ENCODE measurements at places on chromosomes 2 and 18. TPM values are rescaled to one million over a fixed set of nuclear protein-coding genes. Genes with fewer than 3 reads are reported as not detected.

Gene LINC00305
- total RNA-seq = not detected

Gene CCBE1
- total RNA-seq = 5.3 TPM

DNA sequence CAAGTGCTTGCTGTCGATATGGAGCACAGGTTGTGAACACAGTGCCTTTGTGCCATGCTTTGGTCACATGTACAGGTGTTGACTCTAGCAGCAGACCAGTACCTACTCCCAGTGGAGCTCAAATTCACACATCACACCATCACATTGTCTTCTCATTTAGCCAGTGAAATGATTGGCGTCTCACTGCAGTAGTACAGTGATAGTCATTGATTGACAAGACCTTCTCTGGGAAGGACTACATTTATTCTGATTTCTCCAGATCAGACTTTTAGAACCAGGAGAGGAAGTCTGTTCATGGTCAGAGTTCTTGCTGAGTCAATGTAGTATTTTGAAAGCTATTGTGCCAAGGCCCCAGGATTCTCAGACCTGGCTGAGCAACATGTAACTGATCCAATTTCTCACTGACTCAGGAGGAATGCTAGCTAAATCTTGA is 75.2 kb downstream of the FMNL2 start:
- ATAC-seq = no peak

GRCh38 chr2:220259662-220260061 is 632.2 kb downstream of the SLC4A3 start:
- ATAC-seq = peak; percentile 78

DNA sequence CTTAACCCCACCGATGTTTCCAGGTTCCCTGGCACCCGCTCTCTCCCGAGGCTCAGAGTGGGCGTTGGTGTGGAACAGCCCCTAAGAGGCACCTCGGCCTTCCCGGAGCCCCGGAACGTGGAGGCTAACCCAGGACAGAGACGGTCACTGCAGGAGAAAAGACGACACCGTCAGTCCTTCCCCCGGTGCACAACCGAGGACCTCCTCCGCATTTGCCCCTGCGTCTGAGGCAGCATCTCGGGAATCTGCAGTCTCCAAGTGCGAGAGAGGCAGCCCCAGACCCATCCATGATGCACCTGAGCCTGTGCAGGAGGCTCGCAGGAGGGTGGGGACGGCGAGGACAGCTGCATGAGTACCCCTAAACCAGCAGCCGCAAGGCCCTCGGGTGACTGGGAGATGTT is 204.9 kb upstream of the SALL3 start:
- no peak for ATAC-seq

GRCh38 chr2:127065299-127065939 is 41.5 kb downstream of the BIN1 start:
- no peak for ATAC-seq

Gene NT5C1B
- total RNA-seq = 0.78 TPM

- peak; percentile 46 for ATAC-seq
These were observed 68.3 kb downstream of the REV1 start for GRCh38 chr2:99421469-99421868.

Gene LYG2
- not detected for total RNA-seq

- peak; percentile 44 for ATAC-seq
These were observed 318.9 kb upstream of the SYT4 start for GRCh38 chr18:43596105-43596712.

DNA sequence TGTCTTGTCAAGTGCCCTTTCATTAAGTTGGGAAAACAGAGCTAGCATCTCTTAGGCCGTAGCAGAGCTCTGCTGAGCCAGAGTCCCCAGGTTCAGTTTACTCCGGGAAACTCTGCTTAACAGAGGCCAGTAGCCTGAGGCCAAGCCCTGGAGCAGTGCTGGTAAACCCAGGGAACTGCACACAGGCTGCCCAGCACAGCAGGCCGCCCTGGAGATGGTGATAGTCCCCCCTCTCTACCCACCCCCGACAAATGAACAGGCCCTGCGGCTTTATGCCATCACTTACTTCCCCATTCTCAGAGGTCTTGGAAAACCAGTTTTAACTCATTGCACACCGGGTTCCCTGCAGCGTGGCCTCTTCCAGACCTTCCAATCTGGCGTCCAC is 3.5 kb downstream of the CNNM4 start:
- peak; percentile 1 for ATAC-seq

GRCh38 chr2:191916826-191917225 is 69.9 kb upstream of the CAVIN2 start:
- ATAC-seq = no peak

DNA sequence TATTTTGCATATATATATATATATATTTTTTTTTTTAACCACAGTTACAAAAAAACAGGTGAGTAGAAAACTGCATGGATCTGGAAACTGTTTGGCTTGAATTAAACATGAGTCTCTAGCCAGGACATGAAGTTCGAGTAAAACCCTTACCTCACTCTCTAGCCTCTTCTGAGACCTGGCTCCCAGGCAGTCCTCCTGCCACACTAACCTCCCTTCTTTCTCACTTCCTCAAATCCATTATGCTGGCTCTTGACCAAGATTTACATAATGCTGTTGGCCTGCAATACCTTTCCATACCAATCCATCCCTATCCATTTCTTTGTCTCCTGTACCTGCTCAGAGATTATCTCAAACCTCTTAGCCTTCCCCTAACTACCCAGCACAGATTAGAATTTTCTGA is 34.0 kb downstream of the PIGN start:
- ATAC-seq = no peak

GRCh38 chr2:164964700-164965099 is 9.4 kb upstream of the SLC38A11 start:
- ATAC-seq = no peak

- ATAC-seq = no peak
These were observed 66.1 kb downstream of the C18orf63 start for GRCh38 chr18:74381621-74382295.

Gene ERFE
- total RNA-seq = 0.66 TPM
